Thoracic aorta (tissue), 2 donors: ENCODE measurements at places on chromosomes 5 and 9.

DNA sequence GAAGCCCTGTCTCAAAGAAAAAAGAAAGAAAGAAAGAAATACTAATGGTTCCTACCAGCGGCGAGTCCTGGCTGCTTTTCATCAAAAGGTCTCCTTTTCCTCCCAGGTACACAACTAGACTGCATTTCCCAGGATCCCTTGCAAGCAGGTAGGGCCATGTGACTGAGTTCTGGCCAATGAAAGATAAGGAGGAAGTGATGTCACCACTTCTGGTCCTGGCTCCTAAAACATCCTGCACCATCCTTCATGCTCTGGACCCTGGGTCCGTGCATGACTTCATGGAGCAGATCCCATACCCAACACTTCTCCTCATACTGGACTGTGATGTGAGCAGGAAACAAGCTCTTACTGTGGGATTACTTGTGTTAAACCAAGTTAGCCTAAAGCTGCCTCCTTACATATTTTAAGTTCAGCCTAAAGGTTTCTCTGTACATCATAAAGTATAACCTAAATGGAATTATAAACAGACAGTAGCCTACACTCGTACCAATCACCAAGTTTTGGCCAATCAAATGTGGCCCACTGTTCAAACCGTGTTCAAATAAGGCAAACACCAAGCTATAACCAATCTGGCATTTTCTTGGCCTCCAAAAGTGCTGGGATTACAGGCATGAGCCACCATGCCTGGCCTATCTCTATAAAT, 30.2 kb upstream of the FUBP3 start:
- no peak for DNase-seq

DNA sequence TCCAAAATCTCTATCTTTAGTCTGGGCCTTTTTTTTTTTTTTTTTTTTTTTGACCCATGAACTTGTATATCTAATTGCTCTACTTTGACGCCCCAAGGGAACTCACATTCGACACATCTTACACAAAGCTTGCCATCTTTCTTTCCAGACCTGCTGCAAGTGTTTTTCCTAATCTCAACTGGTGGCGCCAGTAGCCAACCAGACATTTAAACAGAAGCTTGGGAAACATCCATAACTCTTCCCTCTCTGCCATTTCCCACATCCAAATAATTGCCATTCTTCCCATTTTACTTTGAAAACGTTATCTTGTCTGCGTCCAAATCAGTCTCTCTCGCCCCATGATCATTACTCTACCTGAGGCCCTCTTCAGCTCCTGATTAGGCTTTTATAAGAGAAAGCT, 130.9 kb downstream of the PAPPA start:
- no peak for DNase-seq

DNA sequence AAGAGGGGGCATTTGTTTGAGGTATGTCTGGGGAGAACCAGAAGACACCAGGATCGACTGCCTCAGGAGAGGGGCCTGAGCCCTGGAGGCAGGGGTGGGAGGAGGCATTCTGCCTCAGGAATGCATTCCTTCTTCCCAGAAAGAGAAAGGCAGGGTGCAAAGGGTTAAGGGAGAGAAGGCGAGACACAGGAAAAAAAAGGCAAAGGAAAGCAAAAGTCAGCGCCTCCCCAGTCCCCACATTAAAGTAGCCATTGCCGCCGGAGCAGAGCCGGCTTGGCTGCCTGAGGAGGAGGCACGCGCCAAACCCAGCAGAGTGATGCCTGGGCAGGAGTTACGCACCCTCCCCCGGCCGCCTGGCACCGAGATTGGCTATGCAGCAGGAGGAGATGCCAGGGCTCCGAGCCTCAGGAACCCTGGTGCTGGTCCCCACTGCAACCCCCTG, 123.8 kb upstream of the PHYKPL start:
- DNase-seq = no peak

- DNase-seq = no peak
Observed at GRCh38 chr5:153523831-153524230, 33.4 kb downstream of the GRIA1 start.

- DNase-seq = no peak
Observed at GRCh38 chr5:160047423-160047822, 38.5 kb downstream of the TTC1 start.

DNA sequence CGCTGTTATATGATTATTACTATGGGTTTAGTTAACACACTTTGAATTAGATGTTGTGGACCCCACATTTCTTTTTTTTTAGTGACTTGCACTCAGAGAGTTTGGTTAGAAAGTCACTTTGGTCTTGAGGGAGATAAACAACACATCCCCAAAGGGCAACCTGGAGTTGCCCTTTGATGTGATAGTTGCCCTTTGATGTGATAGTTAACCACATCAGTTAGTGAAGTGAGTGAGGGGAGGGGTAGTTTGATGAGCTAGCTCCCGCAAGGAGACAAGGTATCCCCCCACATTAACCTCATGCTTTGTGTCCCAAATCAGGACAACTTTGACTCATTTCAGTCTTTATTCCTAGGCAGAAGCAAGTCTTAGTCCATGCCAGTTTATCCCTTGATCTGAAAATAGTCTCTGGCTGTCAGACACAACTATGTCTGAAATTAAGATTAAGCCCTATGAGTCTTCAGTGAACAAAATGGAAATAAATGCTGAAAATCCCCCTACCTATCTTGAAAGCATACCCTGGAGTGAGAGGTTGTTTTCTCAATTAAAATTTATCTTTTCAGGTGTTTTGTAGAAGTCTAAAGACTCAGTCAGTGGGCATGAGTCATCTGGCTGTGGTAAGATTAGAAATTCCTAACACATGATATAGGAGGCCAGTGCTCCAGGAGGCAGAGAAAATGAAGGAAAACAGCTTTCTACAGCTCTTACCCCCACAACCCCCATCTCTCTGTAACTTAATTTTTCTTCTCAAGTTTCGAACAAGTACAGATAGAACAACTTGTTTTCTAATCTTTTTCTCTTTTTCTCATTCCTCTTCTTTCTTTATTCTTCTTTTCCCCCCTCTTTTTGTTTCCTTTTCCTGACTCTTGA, 208.9 kb upstream of the DMRTA1 start:
- no peak for DNase-seq

DNA sequence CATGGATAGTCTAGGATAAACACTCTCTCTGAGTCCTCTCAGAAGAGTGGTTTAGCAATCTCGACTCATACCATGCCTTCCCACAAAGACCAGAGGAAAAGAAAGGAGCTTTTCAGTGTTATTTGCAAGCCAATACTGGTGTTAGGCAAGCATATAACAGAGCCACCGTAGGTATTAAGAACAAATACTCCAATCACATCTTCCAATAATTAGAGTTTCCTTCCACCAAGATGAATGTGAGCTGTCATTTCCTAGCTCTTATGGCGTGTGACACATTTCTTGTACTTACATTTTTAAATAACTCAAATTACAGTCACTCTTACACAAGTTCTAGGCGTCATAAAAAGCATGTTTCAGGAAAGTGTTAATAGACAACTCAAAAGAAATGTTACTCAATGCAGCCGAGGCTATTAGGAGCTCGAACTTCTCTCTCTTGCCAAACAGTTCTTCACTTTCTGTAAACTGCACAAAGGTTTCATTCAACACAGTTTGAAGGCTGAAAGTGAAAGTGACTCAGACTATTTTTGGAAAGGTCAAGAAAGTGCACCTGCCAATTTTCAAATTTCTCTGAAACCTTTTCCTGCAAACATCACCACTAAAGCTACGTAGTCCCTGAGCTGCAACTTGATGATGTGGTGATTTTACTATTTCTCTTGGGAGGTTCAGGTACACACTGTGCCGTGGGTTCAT, 153.8 kb downstream of the AUH start:
- DNase-seq = no peak

DNA sequence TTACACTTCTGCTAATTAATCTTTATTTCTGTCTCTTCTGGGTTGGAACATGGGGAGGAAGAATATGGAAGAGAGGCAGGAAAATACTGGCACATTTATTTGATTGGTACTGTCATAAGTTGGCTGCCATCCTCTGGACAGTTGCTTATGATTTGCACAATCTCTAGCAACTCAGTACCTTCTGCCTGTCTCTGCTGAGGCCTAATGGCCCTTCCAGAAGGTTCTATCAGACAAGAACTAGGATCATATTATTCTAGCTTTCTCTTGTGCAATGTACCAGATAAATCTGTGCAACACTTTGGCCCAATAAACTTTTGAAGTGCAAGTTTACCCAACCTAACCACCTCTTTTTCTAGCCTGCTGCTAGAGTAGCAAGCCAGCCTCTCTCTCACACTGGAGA, 335.0 kb downstream of the ARRDC3 start:
- DNase-seq = no peak

- DNase-seq = no peak
Observed at GRCh38 chr5:83917261-83917908, 196.7 kb upstream of the HAPLN1 start.
